ENCODE measurements at places on chromosomes 3 and 15.

DNA sequence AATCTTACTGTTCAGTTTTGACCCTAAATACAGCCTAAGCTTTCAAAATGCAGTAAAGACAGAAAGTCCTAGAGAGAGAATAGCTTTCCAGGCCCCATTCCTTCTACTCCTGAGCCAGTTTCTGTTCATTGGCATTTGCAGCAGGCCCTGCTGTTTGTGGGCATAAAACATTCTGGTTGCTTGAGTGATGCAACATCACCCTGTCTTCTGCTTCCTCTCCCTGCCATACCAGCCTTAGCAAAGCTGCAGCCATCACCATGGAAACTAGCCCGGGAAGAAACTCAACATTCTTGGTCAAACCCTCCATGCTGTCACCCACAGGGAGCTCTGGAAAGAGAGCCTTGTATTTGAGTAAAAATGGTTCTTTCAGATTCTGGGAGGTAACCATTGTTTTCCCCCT lies 325.7 kb downstream of the MAGI1 start:
- DNase-seq, result no peak

- no peak for DNase-seq
Measured at GRCh38 chr3:78426454-78426853, 1341.3 kb downstream of the ROBO1 start.

- DNase-seq, result no peak
Measured at GRCh38 chr15:29141308-29142128, 128.1 kb downstream of the NSMCE3 start.

DNA sequence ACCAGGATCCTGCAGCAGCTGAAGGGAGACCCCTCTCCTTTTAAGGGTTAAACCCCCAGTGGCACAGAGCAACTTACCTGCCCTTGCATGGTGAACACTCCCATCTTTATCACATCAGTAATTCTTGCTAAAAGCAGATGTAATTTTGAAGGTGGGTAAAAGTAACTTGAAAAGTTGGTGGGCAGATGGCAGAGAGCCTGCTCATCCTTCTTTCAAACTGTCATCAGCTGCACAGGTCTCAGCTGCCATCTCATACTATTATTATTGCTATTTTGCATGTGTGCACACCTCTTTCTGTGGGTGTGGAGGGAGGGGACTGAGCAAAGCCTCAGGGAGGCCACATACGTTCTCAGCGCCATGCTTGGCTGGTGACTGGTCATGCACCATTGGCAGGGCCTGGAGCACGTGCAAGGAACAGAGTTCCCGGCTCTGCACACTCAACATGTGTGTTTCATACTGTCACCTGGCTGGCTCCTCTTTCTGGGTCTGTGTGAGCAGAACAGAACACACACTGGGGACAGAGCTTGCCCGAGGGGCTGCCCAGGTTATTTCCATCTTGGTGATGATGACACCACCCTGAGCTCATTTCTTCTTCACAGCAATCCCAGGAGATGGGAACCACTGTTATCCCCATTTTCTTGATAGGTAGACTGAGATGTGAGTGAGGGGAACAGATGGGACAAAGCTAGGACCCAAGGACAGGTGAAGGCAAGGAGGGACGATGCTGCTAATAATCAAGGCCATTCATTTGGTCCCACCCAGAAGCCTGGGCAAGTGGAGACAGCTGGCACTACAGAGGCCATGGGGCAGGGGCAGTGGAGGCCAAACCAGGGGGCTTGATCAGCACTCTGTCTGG lies 95.8 kb upstream of the KLF13 start:
- DNase-seq, result no peak

GRCh38 chr3:5220667-5221431 lies 33.3 kb downstream of the EDEM1 start:
- DNase-seq, result no peak

- DNase-seq, result no peak
Measured at GRCh38 chr15:59814409-59814808, 125.3 kb upstream of the BNIP2 start.

DNA sequence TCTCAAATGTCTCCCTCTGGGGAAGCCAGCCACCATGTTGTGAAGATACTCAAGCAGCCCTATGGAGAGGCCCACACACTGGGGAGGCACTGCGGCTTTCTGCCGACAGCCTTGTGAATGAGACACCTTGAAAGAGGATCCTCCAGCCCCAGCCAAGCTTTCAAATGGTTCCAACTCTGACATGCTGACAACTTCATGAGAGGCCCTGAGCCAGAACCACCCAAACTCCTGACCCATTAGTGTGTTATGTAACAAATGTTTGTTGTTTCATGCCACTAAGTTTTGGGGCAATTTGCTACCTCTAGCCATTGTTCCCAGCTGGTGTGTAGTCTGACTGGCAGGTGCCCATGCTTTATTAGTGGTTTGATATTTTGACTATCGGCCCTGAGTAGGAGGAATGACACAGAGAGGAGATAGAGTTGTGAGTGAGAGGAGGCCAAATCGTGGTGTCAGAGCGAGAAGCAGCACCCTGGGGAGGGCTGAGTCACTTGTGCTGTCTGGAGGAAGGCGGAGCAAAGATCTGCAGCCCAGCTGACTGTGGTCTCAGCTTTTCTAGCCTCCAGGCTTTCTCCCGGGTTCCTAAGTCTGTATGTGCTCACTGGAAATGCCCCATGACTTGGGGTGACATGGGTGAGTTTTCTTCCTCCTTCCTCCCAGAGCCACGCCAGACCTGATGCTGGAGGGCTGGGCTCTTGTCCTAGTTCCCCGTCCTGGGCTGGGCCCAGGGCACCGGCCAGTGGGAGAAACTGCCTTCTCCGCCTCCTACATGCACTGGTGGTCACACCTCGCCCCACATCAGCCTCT lies 56.7 kb upstream of the BLM start:
- DNase-seq, result peak; percentile 82

DNA sequence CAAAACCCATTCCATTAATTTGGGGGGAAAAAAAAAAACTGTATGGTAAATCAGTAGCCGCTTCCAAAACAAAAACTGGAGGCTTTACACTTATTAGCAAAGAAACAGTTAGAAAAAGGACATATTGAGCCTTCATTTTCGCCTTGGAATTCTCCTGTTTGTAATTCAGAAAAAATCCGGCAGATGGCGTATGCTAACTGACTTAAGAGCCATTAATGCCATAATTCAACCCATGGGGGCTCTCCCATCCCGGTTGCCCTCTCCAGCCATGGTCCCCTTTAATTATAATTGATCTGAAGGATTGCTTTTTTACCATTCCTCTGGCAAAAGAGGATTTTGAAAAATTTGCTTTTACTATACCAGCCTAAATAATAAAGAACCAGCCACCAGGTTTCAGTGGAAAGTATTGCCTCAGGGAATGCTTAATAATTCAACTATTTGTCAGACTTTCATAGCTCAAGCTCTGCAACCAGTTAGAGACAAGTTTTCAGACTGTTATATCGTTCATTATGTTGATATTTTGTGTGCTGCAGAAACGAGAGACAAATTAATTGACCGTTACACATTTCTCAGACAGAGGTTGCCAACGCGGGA lies 9.4 kb upstream of the RPL24 start:
- no peak for DNase-seq

- peak; percentile 14 for DNase-seq
Measured at GRCh38 chr3:65672871-65673815, 365.6 kb downstream of the MAGI1 start.

DNA sequence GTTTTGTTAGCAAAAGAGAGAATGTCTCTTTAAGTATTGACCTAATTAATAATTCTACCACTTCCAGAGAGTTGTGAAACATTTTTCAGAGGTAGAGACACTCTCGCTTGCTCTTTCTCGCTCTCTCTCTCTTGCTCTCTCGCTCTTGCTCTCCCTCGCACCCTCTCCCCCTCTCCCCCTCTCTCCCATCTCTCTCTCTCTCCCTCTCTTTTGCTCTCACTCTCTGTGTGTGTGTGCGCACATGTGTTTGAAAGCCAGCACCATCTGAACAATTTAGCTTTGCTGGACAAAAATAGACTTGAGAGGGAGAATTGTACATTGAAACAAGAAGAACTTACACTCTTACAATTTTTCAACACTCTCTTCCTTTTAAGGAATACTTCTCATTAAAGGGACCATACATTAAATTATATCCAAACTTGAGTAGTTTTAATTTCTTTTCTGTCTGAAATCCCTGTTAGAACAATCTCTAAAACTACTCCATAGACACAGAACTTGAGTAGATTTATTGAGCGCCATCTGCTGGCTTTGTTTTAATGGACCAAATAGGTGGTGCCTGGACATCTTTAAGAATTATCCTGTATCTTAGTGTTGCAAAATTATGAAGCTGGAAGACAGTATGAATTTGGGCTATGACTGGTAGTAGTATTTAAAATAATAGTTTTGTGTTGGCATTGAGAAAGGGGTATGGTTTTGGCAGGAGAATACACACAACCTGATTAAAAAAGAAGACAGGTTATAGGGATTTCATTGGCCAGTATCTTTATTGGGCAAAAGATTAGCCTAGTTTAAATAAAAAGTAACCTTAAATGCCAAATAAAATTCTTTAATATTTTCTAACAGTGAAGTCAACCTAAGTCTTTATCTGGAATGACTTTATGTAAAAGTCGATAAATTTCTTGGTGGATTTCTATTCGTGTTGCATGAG lies 124.6 kb downstream of the AKAP13 start:
- peak; percentile 28 for DNase-seq

DNA sequence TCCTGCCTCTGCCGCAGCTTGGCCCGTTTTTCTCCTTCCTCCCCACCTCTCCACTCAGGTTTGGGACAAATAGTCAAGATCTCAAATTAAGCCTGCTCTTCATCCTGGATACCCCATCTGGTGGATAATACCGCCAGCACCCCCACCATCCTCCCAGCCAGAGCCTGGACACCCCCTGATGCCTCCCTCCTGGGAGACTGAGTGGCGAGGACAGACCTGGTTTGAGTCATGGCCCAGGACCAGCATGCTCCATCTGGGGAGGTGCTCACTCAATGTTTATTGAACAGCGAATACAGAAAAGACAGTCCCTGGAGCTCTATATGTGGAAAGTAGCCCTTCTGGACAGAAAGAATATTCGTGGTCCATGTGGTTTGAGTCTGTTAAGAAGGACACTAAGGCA lies 23.3 kb downstream of the CTSH start:
- DNase-seq, result no peak

- DNase-seq, result peak; percentile 82
Measured at GRCh38 chr15:34583399-34584329, at the start of gene GOLGA8B. GOLGA8B (minus strand) TSS chr15:34583651; CDS start chr15:34535912, 47,739 bp downstream.

DNA sequence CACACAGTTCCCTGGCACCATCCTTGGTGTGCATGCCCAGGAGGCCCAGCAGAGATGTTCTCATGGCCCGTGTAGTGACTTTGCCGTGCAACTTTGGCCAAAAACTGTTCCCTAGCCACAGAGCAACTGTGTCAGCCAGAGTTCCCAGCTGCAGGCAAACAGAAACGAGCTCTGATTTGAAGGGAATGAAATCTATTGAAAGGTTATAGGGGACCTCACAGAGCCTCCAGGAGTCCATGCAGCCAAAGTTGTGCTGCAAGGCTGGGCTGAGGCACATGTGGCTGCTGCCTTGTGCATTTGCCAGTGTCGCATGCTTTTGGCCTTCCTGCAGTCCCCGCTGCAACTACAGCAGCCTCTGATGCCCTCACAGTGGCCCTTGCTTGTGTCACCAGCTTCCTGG lies 70.5 kb downstream of the PLXNA1 start:
- DNase-seq, result no peak

DNA sequence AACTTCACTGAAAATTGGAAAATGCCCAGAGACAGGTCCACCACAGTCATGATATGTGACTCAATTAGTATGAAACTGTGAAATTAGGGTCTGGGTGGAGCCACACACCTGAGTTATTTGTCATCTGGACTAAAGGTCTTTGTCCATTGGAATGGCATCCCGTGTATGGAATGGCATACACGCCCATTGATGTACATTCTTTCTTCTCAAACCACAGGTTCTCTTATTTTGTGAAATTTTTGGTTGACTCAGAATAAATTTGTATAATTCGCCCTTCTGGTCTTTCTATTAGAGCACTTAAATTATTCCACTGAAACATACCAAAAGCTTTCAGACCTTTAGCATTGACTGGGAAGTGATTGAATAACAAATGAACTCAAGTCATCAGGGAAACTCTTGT lies 66.8 kb upstream of the UBE2E1 start:
- DNase-seq, result no peak

DNA sequence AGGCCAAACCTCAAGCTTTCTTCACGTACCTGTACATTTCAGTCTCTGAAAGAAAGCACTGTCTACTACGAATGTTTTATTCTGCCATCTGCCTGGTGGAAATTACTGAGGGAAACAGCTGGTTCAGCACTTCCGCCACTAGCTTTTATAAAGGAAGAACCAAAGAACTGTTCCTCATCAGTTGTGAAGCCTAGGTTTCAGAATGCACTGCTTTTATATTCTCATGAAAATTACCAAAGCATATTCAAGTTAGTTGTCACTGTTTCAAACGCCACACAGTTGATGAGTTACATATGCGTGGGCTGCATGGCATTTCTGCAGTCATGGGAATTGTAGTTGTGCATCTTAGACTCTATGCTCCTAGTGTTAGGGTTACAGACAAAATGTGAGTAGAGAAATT lies 21.5 kb upstream of the ZBTB38 start:
- no peak for DNase-seq

- DNase-seq, result no peak
Measured at GRCh38 chr3:167840247-167840646, 104.7 kb downstream of the SERPINI1 start.

DNA sequence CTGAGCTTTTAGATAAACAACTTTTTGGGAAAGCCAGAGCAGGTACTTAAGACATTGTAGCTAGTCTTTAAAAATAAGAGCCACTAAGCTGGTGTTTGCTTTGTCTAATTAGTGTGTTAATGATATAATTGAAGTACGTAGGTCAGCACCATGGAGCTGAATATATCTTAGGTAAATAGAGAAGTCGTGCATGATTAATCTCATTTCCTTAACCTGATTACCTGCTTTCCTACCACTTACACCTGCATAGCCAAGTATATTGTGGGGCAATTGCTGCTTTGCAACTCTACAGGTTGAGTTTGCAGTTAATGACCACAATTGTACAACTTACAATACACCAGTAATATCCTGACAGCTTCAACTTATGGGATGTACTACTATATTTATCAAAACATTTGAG lies 17.6 kb upstream of the TOPAZ1 start:
- no peak for DNase-seq

GRCh38 chr3:2099779-2100191 lies 1.1 kb downstream of the CNTN4 start:
- DNase-seq, result no peak

- DNase-seq, result no peak
Measured at GRCh38 chr3:102614585-102614984, 179.8 kb downstream of the ZPLD1 start.

- no peak for DNase-seq
Measured at GRCh38 chr3:98070840-98071239, 16.1 kb upstream of the OR5AC2 start.

GRCh38 chr3:175495331-175495730 lies 636.2 kb downstream of the NAALADL2 start:
- no peak for DNase-seq

DNA sequence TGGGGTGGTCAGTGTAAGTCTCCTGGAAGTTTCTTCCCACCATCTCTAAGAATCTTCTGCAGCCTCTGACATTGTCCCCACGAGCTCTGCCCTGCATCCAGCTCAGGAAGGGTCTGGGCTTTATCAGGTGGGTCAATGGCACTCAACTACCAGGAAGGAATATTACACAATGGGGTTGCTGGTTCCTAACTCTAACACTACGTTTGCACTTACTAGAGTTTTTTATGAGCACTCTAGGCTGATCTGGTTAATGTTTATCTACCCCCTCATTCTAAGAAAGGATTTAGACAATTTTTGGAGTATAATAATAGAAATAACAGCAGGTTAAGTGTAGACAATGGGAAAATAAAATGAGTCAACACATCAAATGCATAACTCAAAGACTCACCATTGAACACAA lies 411.1 kb upstream of the RGMA start:
- DNase-seq, result no peak
